Sigmoid colon (tissue), 7 donors: ENCODE measurements at places on chromosomes 7 and 10.

DNA sequence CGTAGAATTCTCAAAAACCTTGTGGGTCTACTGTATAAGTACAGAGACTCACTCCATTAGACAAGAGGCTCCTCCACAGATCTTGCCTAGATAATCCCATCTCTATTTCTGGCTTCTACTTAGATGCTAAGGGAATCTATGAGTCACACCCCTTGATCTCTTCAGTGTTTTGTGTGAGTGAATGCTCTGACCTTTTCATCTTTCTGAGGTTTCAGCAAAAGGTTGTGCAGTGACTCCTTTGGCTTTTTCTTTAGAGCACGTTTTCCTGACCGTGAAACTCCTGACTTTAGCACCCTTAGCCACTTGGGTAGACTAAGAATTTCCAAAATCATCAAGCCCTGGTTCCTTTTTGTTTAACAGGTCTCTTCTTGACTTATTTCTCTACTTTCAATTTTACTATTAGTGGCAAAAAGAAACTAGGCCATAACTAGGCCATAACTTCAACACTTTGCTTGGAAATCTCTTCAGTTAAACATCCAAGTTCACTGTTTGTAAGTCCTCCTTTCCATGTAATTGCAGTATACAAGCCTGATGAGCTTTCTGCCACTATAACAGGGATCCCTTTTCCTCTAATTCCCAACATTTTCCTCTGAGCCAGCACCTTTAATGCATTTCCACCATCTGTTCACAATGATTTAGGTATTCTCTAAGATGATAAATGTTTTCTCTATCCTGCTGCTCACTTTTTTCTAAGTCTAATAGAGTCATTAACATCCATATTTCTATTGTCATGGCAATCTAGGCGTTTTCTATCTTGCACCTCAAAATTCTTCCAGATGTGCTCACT, 19.4 kb downstream of the COPG2 start:
- DNase-seq: no peak

GRCh38 chr7:16970732-16971482, 89.1 kb upstream of the AGR3 start:
- no peak for DNase-seq

GRCh38 chr7:128860158-128861073, 2.2 kb upstream of the ATP6V1F start:
- DNase-seq: no peak

DNA sequence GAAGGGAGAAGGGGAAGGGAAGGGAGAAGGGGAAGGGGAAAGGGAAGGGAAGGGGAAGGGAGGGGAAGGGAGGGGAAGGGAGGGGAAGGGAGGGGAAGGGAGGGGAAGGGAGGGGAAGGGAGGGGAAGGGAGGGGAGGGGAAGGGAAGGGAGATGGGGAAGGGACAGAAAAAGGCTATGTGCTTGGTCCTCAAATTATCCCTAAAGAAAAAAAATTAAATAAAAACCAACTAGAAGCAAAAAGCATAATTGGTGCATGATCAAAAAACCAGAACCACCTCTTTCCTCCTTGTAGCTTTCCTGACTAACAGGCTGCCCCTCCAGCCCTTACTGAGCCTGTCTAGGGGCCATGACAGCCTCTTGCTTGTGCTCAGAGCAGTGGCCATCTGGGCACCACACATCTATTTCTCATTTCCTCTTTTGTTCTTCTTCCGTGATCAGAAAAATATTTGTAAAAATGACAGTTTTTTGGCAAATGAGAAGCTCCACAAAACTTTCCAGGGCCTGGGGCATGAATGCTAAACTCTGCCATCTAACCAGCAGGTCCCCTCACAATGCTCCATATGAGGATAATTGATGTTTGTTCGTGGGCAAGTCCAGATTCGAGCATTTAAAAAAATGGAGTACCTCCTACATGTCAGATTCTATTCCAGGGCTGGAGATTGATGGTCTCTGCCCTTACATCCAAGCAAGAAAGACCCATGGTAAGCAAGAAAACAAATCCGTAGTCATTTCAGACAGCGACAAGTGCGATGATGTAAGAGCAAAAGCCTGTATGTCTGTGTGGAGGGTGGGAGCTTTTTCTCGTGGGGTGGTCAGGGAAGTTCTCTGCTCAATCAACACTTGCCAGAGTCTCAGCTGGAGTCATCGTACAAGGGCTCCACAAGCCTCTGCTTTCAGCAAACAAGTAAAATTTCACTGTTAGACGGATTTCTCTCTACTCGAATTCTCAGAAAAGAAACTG, 320.9 kb downstream of the WDR11 start:
- DNase-seq: no peak

- peak; percentile 82 for DNase-seq
Observed at GRCh38 chr10:112951359-112952281, 1.6 kb downstream of the TCF7L2 start.

DNA sequence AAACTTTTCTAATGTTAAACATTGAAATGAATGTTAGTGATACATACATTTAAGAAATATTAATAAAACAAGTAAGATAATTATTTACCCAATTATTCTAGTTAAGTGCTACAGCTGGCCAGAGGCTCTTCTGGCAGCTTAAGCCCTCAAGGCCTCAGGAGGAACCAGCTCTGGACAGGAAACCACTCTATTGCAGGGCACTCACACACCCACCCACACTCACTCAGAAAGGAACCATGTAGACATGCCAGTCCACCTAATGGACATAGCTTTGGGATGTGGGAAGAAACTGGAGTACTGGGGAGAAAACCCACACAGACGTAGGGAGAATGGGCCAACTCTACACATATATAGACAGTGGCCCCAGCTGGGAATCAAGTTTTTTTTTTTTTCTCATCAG, 28.2 kb downstream of the UMAD1 start:
- DNase-seq: no peak

DNA sequence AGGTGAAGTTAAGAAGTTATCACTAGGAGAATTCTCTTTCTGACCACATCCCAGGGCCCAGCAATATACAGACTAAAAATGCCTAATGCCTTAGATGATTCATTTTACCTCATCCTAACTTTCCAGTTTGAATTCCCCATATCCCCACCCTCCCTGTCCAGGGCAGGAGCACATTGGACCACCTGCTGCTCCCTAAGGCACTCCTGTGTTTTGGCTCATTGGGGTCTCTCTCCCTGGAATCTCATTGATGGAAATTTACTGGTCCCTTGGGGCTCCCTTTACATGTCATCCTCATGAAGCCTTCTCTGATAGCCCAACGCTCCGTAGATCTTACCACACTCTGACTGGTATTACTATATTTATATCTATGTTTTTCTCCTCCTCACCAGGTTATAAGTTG, 2.7 kb downstream of the IL2RA start:
- peak; percentile 18 for DNase-seq

GRCh38 chr10:103265717-103266329, 11.1 kb upstream of the INA start:
- DNase-seq: no peak

DNA sequence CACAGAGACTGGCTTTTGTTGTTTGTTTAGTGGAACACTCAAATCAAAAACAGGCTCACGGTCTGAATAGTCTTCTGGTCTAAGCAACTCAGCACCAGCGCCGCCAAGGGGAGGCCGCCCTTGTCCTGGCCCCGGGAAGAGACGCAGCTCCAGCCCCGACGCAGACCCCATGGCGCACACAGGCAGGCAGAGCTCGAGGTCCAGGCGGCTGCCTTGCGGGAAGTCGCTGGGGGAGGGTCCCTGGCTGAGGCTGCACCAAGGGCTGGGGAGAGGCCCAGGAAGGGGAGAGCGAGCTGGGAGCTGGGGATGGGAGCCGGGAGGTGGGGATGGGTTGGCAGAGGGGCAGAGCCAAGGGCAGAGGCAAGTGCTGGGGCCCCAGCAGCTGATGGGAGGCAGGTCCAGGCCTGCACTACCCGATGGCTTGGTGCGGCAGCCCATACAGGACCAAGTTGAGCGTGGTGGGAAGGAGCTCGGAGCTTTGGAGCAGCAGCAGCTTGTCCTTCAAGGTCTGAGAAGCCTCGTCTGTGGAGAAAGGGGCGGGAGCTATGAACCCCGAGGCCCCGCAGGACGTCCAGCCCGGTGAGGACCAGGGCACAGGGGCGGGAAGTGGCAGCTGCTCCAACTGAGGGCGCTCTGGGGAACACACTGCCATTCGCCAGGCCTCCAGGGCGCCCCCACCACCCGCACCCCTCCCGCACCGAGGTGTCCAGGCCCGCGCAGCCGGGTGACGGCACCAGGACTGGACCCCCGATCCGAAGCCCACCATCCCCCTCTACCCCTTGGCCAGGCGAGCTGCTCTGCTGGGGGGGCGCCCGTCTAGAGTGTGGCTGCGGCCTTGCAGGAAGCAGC, 22.7 kb upstream of the NKX6-2 start:
- DNase-seq: no peak

GRCh38 chr10:69123306-69123746, 652 bp upstream of the VPS26A start:
- DNase-seq: no peak

DNA sequence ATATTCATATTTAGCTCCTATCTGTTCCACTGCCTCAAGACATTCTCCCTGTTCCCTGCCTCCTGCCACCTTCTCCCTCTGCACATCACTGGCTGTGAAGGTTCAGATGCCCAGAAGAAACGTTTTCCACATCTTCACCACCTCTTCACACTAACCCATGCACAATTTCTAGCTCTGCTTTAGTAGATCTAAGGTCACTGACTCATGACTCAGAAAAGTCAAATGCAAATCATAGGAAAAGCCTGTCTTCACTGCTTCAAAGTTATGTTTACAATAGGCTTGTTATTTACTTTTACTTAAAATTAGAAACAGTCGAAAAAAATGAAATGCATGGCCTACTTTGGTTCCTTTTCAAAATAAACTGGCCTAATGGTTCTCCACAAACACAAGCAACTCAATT, 2.5 kb downstream of the SCRN1 start:
- DNase-seq: no peak

DNA sequence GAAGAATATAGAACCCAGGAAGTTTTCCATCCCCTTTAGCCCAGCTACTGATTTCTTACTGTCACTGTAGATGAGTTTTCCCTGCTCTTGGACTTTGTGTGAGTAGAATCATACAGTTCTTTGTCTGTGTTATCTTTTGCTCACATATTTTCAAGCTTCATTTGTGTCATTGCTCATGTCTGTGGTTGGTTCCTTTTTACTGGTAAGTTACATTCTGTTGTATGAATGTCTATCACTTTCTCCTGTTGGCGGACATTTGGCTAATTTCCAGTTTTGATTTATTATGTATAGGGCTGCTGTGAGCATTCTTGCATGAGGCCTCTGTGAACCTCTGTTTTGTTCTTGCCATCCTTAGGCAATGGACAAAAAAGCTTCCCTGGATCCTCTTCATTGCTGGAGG, 5.3 kb downstream of the GLRX3 start:
- no peak for DNase-seq

GRCh38 chr7:65390588-65390987, 16.9 kb downstream of the ZNF92 start:
- DNase-seq: no peak
